ENCODE measurements at places on chromosomes 6 and 20.

DNA sequence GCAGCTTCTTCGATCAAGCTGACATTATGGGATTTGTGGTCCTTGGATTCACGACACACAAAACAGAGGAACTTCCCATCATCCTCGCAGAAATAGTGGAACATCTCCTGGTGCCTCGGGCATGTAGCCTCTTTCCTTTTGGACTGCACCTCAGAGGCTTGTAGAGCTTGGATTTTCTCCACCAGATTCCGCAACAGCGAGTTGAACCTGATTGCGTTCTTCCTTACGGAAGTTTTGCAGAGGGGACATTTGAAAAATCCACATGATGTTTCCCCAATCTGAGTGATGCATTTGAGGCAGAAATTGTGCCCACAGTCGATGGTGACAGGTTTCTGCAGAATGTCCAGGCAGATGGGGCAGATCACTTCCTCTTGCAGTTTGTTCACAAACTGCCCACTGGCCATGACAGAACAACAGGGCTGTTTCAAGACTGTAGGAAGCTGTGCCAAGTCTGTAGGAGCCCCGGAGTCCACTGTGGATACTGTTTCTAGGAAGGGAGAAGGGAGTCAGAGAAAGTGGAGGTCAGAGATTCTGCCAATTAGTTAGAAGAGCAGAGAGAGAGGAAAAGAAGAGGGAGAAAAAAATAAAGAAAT, 392 bp downstream of the TRIM31 start:
- no peak for DNase-seq

GRCh38 chr20:33993576-33994221, at the start of gene RALY:
Gene RALY, plus strand, starts transcription at chr20:33993911. Its CDS starts 78,164 bp downstream, at chr20:34072075.
- DNase-seq: no peak

DNA sequence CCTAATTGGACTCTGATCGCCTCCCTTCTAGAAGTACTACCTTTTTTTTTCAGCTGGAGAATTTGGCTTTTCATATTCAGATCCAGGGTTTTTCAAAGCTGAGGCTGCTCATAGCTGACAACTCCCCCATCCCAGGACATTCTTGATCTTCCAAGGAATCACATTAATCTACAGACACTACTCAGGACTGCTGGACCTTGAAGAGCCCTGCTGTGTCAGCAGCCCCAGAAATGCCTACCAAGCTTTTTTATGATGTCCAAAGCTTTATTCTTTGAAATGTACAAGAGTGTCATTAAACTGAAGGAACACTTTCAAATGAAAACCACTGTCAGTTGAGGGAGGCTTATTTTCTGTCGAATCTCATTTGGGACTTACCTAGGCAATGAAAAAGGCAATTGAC, 704.1 kb downstream of the PTPRT start:
- DNase-seq: no peak

DNA sequence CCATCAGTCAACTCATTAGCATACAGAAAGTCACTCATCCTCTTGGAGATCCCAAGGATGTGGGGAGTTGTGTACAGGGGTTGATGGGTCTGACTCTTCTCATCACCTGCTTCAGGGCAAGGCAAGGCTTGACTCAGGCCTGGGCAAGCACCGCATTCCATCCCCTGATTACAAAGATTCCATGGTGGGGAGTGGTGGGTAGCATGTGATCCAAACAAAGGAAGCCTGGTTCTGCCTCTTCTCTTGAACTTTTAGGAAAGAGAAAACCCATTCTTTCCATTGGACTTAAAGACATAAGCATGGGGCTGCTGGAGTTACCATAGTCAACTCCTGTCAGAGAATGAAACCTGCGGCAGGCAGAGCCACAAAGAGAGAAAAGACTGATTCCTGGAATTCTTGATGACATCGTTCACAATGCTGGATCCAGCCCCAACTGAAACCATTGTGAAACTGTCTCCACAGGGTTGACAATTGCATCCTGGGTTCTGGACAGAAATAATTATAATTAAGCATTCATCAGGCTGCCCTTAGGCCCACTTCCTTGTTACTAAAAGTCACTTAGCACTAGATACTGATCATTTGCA, 235.8 kb upstream of the KCNG1 start:
- no peak for DNase-seq

DNA sequence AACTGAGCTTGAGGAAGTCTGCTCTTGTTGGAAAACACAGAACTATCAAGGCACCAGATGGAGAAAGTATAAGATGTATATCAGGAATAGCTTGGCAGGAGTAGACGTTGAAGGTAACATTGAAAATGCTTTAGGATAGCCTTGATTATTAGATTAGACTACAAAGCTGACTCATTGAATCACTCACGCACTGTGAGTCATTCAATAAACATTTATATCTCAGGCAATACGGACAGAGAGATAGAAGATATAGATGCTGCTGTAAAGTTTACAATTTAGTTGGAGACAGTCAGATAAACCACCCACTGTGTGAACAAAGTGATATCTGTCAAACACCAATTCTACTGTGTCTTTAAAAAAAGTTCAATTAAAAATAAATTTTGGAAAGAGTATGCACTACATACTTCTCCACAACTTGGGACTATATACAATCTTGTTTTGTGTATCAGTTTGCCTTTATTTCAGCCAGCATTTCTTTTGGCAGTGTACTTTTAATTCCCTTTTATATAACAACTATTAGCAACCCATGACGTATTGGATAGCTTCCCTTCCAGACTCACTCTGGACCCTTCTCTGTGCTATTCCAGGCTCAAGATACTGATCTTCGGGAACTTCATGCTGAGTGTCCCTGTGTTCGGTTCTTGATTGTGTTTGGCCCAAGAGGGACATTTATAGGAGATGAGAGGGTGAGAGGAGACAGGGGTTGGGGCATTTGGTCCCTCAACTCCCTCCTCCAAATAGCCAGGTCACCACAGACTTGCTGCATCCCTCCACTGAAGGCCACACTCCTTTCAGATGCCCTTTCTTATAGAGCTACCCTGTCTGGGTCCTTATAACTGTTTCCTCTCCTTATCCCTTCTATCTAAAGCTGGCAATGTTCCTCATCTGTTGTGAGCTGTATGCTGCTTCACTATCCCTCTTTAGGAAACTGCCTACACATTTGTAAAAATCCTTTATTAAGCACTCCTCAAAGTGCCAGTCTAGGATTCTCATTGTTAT, 176.6 kb upstream of the PTPRK start:
- DNase-seq: no peak

DNA sequence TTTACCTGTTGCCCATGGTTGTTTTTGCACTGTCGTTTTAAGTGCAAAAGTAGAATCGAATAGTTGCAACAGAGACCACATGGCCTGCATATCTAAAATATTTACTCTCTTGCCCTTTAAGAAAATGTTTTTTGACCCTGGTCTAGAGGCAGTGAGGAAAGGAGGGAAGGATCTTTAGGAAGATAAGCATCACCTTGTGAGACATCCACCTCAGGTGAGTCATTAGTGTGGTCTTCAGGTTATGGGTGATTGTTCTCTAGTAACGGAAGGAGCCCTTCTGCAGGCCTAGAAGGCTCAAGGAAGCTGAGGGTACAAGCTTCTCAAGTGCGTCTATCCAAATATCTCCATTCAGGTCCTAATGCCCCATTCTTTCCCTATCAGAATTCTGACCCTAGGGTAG, 6.6 kb upstream of the RAB44 start:
- DNase-seq: no peak

DNA sequence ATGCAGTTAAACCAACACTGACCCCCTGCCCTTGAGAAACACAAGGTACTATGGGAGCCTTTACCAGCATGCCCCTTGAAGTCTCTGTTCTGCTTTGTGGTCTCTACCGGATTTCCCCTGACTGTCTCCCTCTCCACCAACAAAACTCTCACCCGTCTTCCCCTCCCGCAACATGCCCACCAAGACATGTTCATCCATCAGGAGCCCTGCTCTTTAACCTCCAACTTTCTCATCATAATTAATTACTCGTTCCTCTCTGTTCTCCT, 1.1 kb downstream of the ZNF165 start:
- no peak for DNase-seq

GRCh38 chr20:12641619-12642018, 367.2 kb upstream of the SPTLC3 start:
- DNase-seq: no peak

GRCh38 chr6:43968110-43968965, 158.9 kb downstream of the MRPL14 start:
- DNase-seq: no peak

- DNase-seq: no peak
Observed at GRCh38 chr20:49770634-49771033, 42.0 kb upstream of the SLC9A8 start.

DNA sequence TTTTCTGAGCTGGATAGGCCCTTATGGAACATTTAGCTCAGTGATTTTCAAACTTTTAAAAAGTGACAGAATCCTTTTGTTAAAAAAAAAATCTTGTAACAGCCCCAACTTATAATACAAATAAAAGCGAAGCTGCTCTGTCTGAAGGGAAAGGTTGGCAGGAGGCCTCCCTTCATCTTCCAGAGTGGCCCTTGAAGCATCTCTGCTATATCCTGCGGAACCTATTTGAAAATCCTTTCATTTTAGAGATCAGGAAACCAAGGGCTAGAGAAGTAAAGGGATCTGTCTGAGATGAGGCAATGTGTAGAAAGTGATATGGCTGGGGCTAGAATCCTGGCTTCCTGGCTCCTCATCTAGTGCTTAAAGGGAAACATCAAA, 107.8 kb downstream of the UBE3D start:
- no peak for DNase-seq

DNA sequence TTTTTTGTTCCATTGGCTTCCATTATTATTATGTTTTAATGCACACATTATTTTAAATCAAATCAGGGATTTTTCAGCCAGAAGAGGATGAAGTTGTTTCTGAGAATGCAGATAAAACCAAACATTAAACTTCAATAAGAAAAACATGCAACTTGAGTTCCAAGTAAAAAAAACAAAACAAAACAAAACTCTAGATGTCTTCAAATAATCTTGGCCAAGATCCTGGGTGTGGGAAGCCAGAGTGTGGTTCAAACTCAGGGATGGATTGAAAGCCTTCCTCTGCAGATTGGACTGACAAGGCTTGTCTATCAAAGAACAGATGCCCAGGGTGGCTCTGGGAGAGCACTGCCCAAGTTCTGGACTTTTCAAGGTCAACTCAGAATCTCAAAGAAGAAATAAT, 134.1 kb downstream of the LCA5 start:
- DNase-seq: no peak

GRCh38 chr20:53900380-53900999, 169.9 kb downstream of the BCAS1 start:
- DNase-seq: no peak

- peak; percentile 24 for DNase-seq
Observed at GRCh38 chr6:112651239-112651638, 304.1 kb downstream of the RFPL4B start.

DNA sequence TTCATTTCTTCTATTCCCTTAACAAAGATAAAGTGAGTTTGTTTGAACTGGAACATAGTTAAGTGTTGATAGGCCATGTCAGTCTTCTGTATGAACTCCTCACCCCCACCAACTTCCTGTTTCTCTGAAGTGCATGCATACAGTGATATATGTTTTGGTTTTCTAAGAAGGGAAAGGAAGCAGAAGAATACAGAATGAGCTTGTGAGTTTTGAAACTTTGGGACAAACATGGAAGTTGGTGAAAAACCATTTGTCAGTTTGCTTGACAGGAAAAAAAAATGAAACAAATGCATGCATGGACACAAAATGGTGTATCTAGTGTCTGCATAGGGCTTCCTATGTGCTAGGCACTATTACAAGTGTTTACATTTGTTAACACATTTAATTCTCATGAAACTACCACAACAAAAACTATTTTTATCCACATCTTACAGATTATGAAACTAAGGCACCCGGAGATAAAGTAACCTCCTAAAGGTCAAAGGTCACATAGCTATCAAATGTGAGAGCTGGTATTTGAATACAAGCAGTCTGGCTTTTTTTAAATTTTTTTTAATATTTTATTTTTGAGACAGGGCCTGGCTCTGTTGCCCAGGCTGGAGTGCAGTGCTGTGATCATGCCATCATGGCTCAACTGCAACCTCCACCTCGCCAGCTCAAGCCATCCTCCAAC, 105.9 kb downstream of the ADGRB3 start:
- DNase-seq: no peak

DNA sequence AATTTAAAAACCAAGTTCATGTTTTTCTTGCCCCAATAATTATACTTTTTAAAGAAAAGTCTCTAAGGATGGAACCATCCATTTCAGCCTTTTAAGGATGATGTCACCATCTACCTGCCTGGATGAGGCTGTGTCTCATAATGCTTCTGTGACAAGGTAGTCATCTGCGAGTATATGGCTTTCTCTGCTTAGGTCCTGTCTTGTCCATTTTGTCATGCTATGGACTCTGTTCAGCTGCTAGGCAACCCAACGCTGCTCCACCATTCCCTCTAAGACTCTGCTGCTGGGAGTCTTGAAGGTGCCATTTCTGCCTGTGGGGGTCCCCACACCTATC, 459.8 kb upstream of the RUNX2 start:
- DNase-seq: no peak

- DNase-seq: no peak
Observed at GRCh38 chr20:56360133-56360907, 1.5 kb downstream of the FAM210B start.

GRCh38 chr20:39630215-39630908, 668.2 kb downstream of the DHX35 start:
- DNase-seq: no peak

GRCh38 chr6:130252527-130253237, 29.9 kb upstream of the SAMD3 start:
- DNase-seq: no peak

DNA sequence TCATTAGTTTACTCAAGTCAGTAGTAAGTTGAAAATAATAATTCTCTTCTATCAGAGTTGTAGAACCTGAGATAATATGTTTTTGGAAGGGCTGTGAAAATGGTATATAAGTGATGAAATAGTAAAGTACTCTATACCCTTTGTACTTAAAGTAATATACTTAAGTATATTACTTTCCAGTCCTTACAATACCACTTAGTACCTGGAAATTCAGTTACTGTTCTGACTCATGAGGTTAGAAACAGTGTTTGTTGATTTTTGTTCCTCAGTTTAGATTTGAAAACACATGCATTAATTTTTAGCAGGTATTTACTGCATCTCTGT, 10.1 kb downstream of the TULP4 start:
- no peak for DNase-seq

- DNase-seq: no peak
Observed at GRCh38 chr6:138434925-138435324, 30.9 kb downstream of the HEBP2 start.
